GM23248 (cell line): ENCODE measurements at places on chromosomes 1 and 21. TPM values are rescaled to one million over a fixed set of nuclear protein-coding genes. Genes with fewer than 3 reads are reported as not detected.
A peak's percentile ranks its signal among the peaks of the same experiment; 100 is the strongest.

DNA sequence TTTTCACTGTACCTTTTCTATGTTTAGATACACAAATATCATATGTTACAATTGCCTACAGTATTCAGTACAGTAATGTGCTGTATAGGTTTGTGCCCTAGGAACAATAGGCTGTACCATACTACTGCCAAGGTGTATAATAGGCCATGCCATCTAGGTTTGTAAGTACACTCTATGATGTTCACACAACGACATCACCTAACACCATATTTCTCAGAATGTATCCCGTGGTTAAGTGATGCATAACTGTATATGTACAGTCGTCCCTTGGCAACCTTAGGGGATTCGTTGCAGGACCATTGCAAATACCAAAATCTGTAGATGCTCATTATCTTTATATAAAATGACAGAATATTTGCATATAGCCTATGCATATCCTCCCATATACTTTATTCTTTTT, 5.8 kb upstream of the SSR2 start:
- no peaks in the 10 kb centered on the region for H3K4me1 ChIP-seq
- no peaks in the 10 kb centered on the region for H3K36me3 ChIP-seq
- DNase-seq, result no peak
- H3K27ac ChIP-seq, result no peak overlapping the region

DNA sequence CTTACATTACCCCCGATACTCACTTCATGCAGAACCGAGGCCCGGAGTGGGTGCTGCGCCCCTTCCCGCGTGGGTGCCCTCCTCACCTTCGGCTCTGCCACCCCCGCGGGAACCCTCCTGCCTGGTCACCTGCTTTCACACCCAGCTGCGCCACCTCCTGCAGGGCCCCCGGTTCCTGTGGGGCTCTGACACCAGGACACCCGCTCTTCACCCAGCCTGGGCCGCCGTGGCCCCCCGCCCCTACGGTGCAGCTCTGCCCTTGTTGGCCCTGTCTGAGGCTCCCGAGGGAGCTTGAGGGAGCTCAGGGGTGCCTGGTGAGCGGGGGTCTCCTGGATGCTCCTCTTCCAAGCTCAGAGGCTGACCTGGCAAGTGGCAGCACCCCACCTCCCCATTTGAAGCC, 19.0 kb downstream of the RRP1 start:
- H3K27me3 ChIP-seq, result no peaks in the 10 kb centered on the region
- H3K4me3 ChIP-seq, result no peak overlapping the region
- no peaks in the 10 kb centered on the region for H3K4me1 ChIP-seq
- DNase-seq, result no peak
- H3K36me3 ChIP-seq, result no peaks in the 10 kb centered on the region
- no peak overlapping the region for H3K27ac ChIP-seq

Gene FCN3
- polyA plus RNA-seq, result not detected in 2 replicates

DNA sequence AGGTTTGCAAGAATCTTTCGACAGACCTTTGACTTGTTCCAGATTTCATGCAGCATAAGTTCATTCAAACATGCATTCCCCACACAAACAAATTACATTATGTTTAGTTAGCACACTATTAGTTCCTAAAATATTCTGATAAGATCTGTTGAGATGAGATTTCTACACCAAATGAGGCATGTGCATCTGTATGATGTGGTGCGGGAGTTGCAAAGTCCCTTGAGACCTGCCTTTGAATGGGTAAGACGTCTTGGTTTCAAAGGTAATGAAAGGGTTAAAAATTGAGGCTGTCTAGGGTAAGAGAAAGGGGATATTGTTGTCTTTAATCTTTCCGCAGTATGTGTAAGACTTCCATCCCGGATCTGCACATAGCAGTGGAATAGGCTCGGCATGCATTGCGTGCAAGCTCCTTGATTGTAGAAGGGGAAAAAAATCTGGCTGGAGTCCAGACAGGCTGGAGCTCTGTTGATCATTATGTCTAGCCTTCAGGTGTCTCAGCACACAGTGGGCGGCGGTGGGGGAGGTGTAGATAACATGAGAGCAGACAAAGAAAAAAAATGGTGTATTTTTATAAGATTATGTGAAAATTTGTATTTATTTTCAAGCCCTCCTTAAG, 296.6 kb downstream of the PTPRC start:
- peak; percentile 90 for DNase-seq
- H3K27ac ChIP-seq, result peak overlapping the region; percentile 49
- H3K27me3 ChIP-seq, result no peaks in the 10 kb centered on the region
- peaks cover 18% of the 10 kb centered on the region for H3K4me1 ChIP-seq
- no peaks in the 10 kb centered on the region for H3K36me3 ChIP-seq

GRCh38 chr1:217135987-217136894, 413.0 kb upstream of the ESRRG start:
- H3K27me3 ChIP-seq, result peaks cover 74% of the 10 kb centered on the region
- H3K4me3 ChIP-seq, result peak overlapping the region; percentile 74; the same call in 1 of the 2 replicates
- no peak overlapping the region for H3K27ac ChIP-seq

GRCh38 chr1:6783936-6784559, 1.2 kb upstream of the CAMTA1 start:
- peak overlapping the region; percentile 89 for H3K4me3 ChIP-seq
- H3K27me3 ChIP-seq, result no peaks in the 10 kb centered on the region
- H3K4me1 ChIP-seq, result peaks cover 6% of the 10 kb centered on the region; the same call in 1 of the 2 replicates
- peak overlapping the region; percentile 95 for H3K27ac ChIP-seq
- no peaks in the 10 kb centered on the region for H3K36me3 ChIP-seq
- DNase-seq, result no peak

- no peak overlapping the region for H3K4me3 ChIP-seq
- no peaks in the 10 kb centered on the region for H3K27me3 ChIP-seq
- H3K36me3 ChIP-seq, result no peaks in the 10 kb centered on the region
- peak; percentile 81 for DNase-seq
- peak overlapping the region; percentile 73 for H3K27ac ChIP-seq
Measured at GRCh38 chr1:154741741-154742495, 128.2 kb downstream of the KCNN3 start.

DNA sequence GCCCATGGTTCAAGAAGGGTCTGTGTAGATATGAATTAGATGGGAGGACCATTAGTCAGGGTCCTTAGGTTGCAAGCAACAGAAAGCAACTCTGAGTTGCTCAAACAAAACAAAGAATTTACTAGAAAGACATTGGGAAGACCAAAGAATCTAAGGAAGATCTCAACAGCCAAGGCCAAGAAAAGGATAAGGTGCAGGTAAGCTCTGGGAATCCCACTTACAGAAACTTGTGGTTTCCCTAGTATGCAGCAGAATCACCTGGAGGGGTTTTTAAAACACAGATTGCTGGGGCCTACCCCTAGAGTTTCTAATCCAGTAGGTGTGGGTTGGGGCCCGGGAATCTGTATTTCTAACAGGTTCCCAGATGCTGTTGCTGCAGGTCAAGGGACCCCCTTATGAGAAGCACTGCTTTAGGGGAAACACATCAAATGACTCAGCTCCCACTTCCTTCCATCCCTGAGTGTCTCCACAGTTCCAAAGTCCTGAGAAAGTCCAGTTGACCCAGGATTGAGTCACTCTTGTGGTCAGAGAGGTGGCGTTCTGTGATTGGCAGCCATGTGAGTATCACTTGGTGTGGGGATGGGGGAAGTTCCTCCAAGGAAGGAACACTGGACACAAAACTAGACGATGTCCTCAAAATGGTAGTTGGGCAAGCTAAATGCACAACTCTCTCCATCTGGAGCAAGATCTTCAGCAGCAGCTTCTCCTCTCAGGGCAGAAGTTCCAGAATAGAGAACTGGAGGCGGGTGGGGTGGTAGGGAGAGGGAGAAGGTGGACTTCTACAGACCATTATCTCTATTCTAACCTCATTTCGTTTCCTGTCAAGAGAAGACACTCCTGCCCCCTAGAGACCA, 24.2 kb upstream of the EYA3 start:
- H3K27me3 ChIP-seq, result no peaks in the 10 kb centered on the region
- no peak overlapping the region for H3K4me3 ChIP-seq
- peaks cover 10% of the 10 kb centered on the region; the same call in 1 of the 2 replicates for H3K4me1 ChIP-seq
- 0 out of 2 replicates have a peak overlapping the region, but pooled peaks have one; percentile 21 for H3K27ac ChIP-seq

Gene TAS1R1
- polyA plus RNA-seq, result not detected in 2 replicates

DNA sequence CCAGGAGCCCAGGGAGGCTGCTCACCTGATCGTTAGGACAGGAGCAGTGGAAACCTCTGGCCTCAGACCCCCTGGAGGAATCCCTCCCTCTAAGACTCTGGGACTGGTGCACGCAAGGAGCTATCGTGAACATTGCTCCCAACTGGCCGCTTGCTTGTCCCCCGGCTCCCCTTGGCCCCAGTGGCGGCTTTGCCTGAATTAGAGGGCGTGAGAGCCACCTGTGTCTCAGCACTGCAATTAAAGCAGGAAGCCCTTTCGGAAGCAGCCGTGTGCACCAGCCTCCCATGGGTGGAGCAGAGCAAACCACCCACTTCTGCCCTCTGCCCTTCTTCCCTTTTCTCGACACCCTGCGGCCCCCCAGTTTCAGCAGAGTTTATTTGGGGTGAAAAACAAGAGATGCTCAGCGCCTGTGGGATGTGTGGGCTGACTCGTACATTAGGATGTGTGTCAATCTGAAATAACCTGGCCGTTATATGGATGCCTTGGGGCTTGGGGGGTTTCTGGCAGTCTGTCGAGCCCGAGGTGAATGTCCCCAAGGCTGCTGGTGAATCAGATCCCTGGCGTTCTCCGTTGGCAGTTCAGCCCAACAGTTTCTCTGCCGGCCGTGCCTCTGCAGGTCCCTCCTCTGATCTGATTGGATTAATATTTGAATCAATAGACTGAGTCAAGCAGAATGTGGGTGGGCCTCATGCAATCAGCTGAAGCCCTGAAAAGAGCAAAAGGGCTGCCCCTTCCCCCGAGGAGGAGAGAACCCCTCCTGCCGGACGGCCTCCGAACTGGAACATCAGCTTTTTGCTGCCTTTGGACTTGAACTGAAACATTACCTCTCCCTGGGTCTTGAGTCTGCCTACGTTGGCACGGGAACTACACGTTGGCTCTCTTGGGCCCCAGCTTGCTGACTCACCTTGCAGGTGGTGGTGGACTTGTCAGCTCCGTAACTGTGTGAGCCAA, 7.3 kb upstream of the UMODL1 start:
- H3K27ac ChIP-seq, result no peak overlapping the region
- H3K4me1 ChIP-seq, result no peaks in the 10 kb centered on the region
- DNase-seq, result no peak
- no peak overlapping the region for H3K4me3 ChIP-seq
- no peaks in the 10 kb centered on the region for H3K27me3 ChIP-seq
- H3K36me3 ChIP-seq, result no peaks in the 10 kb centered on the region

GRCh38 chr1:5507340-5507739, 484.9 kb downstream of the NPHP4 start:
- no peak overlapping the region for H3K27ac ChIP-seq
- H3K27me3 ChIP-seq, result no peaks in the 10 kb centered on the region
- H3K4me3 ChIP-seq, result no peak overlapping the region
- DNase-seq, result no peak
- no peaks in the 10 kb centered on the region for H3K4me1 ChIP-seq

Gene KPRP
- 9.9 and 10.4 TPM in 2 replicates for polyA plus RNA-seq
